ENCODE measurements at places on chromosomes 4 and X. TPM values are rescaled to one million over a fixed set of nuclear protein-coding genes. Genes with fewer than 3 reads are reported as not detected.

DNA sequence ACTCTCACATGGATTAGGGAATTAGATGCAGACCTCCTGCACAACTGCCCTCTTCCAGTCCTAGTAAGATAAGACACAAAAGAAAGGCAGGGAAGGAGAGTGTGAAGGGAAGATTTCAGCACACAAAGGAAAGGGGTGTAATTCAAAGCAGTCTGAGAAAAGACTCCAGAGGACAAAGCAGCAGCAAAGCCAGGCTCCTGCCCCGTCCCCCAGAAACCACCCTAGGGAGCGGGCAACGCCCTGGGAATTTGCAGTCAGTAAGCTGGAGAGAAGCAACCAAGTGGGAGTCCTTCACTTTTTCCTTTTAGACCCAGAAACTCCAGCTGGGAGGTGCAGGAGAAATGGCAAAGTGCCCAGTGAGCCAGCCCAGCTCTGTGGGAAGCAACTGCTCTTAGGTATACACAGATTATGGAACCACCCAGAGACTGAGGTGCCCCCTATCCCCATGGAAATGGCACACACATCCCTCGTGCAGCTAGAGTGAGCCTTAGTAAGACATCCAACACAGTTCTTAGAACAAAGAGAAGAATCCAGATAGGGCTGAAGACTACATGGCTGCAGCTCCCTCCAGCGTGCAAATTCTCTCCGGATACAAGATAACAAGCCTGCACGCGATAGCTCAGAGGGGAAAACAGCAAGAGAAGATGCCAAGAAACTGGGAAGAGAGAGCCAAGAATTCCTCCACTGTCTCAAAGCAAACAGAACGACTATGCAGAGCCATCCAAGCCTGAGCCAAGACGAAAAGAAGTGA lies 26.5 kb upstream of the IRAK1 start:
- DNase-seq: peak; percentile 83

- peak; percentile 84 for DNase-seq
These were observed at the start of gene SPRY1 for GRCh38 chr4:123396307-123397143. Gene SPRY1 (plus strand): TSS chr4:123396795. CDS start chr4:123401592, 4,797 bp downstream.

GRCh38 chr4:18318682-18319388 lies 297.3 kb upstream of the LCORL start:
- peak; percentile 1 for DNase-seq

- no peak for DNase-seq
These were observed 472.4 kb downstream of the ZNF674 start for GRCh38 chrX:46072791-46073190.

DNA sequence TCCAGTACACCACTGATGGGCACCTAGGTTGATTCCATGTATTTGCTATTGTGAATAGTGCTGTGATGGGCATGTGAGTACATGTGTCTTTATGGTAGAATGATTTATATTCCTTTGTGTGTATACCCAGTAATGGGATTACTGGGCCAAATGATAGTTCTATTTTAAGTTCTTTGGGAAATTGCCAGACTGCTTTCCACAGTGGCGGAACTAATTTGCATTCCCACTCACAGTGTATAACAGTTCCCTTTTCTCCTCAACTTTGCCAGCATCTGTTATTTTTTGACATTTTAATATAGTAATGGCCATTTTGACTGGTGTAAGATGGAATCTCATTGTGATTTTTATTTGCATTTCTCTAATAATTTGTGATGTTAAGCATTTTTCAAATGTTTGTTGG lies 25.9 kb downstream of the CC2D2A start:
- DNase-seq: no peak

- DNase-seq: peak; percentile 74
These were observed 28.0 kb downstream of the MFSD8 start for GRCh38 chr4:127936974-127937373.

DNA sequence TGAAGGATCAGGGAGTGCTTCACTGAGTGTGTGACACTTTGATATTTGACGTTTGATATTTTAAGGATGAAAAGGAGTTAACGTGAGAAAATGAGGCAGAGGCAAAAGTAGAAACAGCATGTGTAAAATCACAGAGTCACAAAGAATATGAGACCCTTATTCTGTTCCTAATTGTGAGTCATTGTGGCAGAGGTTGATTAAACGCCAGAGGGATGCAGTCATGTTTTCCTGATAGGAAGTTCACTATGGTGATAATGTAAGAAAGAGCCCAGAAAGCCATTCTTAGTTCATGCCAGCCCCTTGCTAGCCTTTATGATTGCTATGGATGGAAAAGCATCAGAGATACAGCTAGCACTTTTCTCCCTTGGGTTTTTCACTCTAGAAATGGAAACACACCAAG lies 33.5 kb upstream of the IGSF1 start:
- no peak for DNase-seq

- DNase-seq: no peak
These were observed 77.4 kb upstream of the MID1 start for GRCh38 chrX:10697616-10698317.

- DNase-seq: peak; percentile 41
These were observed 48.5 kb downstream of the SLC9A7 start for GRCh38 chrX:46710425-46710824.

DNA sequence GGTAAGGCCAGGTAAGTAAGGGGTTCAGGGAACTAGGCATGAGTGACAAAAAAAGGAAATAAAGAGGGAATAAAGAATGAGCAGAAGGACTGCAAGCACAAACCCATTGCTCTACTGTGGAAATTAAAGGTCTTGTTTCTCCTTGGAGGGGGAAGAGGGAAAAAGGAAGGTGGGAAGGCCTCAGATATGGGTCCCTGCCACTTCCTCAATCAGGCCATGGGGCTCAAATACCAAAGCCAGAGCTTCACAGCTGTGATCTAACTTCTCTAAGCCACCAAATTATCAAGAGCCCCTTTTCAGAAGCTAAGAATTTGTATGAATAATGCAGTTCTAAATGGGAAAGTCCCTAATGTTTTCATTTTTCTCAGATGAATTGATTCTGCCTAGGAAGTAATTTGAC lies 4.7 kb downstream of the USP51 start:
- no peak for DNase-seq

DNA sequence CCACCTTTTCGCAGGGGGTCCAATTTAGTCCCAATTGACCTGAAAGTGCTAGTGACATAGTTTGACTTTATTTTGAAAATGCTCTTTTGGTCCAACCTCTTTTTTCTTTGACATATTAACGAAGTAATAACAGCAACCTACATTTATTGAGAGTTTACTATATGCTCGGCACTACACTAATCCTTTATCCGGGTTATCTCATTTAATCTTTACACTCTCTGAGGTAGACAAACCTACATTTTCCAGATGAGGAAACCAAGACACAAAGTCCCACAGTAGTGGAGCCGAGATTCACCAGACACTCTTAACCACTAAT lies 307 bp upstream of the ATRX start:
- DNase-seq: no peak

DNA sequence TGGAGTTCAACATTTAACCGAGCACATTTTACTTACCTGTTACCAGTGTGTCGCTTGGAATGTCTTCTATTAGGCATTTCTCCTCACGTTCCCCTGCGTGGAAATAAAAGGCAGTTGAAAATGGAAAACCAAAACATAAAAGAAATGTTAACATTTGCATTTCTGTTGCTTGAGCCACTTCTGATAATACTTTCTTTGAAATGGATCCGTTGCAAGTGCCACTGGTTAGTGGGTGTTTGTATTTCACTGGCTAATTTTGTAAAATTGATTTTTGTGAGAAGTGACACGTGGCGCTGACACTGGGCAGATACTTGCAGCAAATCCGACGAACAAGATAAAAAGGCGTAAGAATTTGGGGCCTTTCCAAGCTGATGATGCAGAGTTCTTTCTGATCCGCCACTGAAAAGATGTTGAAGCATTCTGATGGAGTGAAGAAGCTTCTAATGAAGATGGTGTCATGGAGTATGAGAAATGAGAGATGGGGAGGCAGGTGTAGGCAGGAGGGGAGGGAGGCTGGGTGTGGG lies 18.8 kb downstream of the SPON2 start:
- no peak for DNase-seq

- no peak for DNase-seq
These were observed 204.5 kb upstream of the IGFBP7 start for GRCh38 chr4:57314636-57315035.

GRCh38 chr4:41161355-41161754 lies 53.0 kb downstream of the APBB2 start:
- DNase-seq: no peak

- DNase-seq: peak; percentile 61
These were observed 2.6 kb downstream of the GIMD1 start for GRCh38 chr4:106366026-106366425.

DNA sequence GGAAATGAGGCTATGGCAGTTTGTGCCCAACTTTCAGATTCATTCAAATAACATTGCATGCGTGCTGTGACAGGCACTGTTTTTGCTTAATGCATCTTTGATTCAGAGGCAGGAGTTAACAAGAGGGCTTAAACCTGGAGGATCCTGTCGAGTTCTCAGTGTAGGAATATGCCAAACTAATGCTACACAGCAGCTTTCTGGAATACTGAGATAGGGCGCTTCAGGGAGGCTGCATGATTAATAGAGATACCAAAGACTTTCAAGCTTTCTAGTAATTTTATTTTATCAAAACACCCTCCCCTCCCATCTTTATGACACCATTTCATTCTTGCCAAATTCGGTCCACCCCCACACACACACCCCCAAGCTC lies 636 bp upstream of the TIMM8A start:
- DNase-seq: no peak

- no peak for DNase-seq
These were observed 34.7 kb downstream of the DCHS2 start for GRCh38 chr4:154456889-154457288.

HMGN5 gene
- 3.7 TPM for polyA plus RNA-seq

BMPR1B gene
- 0.48 TPM for polyA plus RNA-seq

GAGE13 gene
- not detected for polyA plus RNA-seq

CRMP1 gene
- polyA plus RNA-seq: 1.6 TPM

KCNE5 gene
- not detected for polyA plus RNA-seq

OTC gene
- not detected for polyA plus RNA-seq

MSANTD1 gene
- polyA plus RNA-seq: 0.08 TPM
